Keratinocyte (primary cell): ENCODE measurements at places on chromosomes 11 and 22.

- DNase-seq: no peak
These were observed 242.3 kb upstream of the B3GAT1 start for GRCh38 chr11:134654161-134654915.

GRCh38 chr11:48025984-48026340 lies 45.6 kb downstream of the PTPRJ start:
- DNase-seq: no peak

GRCh38 chr11:115674176-115674936 lies 170.1 kb upstream of the CADM1 start:
- DNase-seq: no peak

- no peak for DNase-seq
These were observed 63.8 kb upstream of the CLMP start for GRCh38 chr11:123258877-123259276.

DNA sequence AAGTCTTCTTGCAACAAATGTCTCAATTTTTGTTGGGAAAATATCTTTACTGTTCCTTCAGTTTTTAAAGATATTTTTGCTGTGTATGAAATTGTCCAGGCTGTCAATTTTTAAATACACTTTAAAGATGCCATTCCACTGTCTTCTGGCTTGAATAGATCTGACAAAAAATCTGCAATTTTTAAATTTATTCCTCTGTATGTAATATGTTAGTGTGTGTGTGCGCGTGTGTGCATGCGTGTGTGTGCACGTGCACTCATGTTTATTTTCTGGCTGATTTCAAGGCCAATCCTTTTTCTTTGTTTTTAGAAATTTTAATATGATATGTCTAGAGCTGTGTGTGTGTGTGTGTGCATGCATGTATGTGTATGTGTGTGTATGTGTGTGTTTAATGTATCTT lies 263.2 kb upstream of the SESN3 start:
- DNase-seq: no peak

- no peak for DNase-seq
These were observed 16.0 kb downstream of the PIM3 start for GRCh38 chr22:49976439-49977175.

- no peak for DNase-seq
These were observed 510 bp downstream of the PPME1 start for GRCh38 chr11:74171630-74171968.

- DNase-seq: no peak
These were observed 73.8 kb downstream of the TP53I11 start for GRCh38 chr11:44876906-44877305.

GRCh38 chr11:8566613-8567210 lies 27.3 kb downstream of the STK33 start:
- DNase-seq: peak; percentile 26

- DNase-seq: no peak
These were observed 30.6 kb downstream of the APOL6 start for GRCh38 chr22:35678836-35679235.

DNA sequence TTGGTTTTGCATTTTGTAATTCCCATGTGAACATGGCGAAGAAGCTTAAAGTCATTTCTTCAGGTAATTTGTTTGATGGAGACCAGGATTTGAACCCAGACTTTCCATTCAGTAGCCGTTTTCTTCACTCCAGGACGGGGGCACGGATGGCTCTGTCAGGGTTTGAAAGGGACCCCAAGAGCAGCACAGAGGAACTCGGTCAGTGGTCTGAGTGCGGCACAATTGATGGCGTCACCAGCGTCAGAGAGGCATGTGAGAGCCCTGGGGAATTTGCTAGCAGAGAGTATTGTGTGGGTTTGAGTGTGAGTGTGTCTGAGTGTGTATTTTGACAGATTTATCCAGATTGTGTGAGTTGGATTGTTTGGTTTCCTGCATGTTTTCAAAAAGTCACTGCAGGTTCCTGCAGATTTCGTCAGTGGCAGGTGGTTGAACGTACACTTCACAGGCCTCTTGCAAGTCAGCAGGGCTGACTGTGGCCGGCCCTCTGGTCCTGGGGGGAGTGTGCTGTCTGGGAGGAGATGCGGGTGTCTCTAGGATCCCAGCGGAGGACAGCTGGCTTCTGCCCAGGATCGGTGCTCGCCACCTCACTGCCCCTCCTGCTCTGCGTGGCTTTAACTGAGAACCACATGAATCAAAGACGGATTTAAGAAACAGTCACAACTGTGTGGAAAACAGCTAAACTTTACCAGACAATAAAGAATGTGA lies 199.3 kb downstream of the TBC1D22A start:
- no peak for DNase-seq

GRCh38 chr11:78386215-78386941 lies 31.2 kb downstream of the GAB2 start:
- no peak for DNase-seq

GRCh38 chr22:23070418-23071229 lies at the start of gene GNAZ:
GNAZ (plus strand) TSS chr22:23070519; CDS start chr22:23095696, 25,177 bp downstream.
- DNase-seq: no peak

GRCh38 chr11:129075757-129076156 lies 116.4 kb downstream of the ARHGAP32 start:
- DNase-seq: peak; percentile 33

DNA sequence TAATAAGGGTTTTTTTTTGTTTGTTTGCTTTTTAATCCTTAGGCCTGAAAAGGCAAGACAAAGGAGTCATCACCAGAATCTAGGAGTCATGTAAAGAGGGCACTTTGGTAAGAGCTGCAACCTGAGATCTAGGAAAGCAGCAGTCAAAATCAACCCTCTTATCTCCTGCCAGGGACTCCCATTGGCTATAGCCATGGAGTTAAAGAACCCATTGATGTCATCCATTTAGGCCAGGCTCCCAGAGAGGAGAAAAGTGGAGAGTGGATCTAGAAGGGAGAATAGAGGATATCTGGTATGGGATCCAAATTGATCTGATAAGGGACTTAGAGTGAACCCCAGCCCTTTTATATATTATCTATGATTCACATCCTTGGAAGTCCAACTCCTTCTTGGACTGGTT lies 35.9 kb downstream of the ZNF215 start:
- DNase-seq: no peak

- DNase-seq: no peak
These were observed 57.7 kb upstream of the DRD2 start for GRCh38 chr11:113532697-113533424.

DNA sequence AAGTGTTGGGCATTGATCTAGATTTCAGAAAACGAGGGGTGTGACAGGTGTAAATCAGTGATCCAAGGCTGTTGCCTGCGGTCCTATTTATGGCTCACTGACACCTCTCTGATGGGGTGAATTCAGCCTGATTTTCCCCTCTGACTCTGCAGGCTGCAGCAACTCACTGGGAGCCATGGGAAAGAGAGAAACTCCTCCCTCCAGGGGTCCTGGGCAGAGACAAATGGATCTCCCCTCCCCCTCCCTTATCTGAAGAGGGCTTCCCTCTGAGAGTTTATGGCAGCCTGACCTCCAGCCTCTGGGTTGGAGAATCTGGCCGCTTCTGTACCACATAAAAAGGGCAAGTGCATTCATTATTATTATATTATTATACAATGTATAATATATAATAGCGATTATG lies 1.8 kb upstream of the PKNOX2 start:
- no peak for DNase-seq

- DNase-seq: no peak
These were observed 614.6 kb downstream of the TBC1D22A start for GRCh38 chr22:47376901-47377505.

- no peak for DNase-seq
These were observed 3.1 kb downstream of the IFITM1 start for GRCh38 chr11:316891-317301.

GRCh38 chr11:32186118-32186517 lies 95.2 kb downstream of the RCN1 start:
- no peak for DNase-seq

DNA sequence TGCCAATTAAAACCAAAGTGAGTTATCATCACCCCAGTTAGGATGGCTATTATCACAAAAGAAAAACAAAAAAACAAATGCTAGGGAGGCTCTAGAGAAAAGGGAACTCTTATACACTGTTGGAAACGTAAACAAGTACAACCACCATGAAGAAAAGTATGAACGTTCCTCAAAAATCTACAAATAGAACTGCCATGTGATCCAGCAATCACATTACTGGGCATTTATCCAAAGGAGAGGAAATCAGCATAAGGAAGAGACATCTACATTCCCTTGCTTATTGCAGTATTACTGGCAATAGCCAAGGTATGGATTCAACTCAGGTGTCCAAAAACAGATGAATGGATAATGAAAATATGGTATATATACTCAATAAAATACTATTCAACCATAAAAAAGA lies 1145.1 kb downstream of the LRRC4C start:
- DNase-seq: no peak

GRCh38 chr11:60756307-60757032 lies at the start of gene MS4A15:
MS4A15 (plus strand) TSS chr11:60756867; CDS start chr11:60763734, 6,867 bp downstream.
- DNase-seq: no peak

- DNase-seq: no peak
These were observed 30.6 kb downstream of the KIRREL3 start for GRCh38 chr11:126969865-126970479.

DNA sequence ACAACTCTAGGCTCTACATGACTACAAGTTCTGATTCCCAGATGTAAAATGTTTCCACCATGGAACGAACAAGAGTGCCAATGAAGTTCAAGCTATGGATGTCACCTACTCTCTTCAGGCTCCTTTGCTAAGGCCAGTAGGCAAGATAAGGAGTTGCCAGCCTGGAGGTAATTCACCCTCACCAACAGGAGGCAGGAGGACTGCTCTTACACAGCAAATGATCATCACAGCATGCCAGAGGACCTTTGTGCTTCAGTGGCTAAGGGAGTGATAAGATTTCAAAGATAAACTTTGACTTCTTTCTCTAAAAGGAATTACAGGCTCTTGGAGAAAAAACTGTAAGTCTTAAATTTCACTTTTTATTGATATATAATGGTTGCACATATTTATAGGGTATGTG lies 54.1 kb upstream of the SLC36A4 start:
- no peak for DNase-seq

- DNase-seq: no peak
These were observed 40.0 kb downstream of the APOL1 start for GRCh38 chr22:36292823-36293530.

DNA sequence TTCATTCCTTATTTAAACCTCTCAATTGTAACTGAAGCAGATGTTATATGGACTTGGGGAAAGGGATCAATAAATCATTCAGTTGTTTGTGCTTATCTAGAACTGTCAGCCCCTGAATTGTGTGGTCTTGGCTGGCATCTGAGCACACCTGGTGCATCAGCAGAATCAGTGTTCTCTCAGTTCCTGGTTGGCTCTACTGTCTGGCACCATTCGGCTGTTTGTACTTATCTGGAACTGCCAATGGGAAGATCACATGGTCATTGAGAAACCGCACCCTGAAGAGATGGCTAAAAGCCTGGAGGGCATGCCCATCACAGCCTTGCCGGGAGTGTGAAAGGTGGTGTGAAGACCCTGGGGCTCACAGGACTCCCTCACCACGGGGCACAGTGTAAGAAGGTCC lies 37.1 kb upstream of the EHF start:
- no peak for DNase-seq

- DNase-seq: no peak
These were observed 479 bp downstream of the ZNF280A start for GRCh38 chr22:22519591-22519990.

DNA sequence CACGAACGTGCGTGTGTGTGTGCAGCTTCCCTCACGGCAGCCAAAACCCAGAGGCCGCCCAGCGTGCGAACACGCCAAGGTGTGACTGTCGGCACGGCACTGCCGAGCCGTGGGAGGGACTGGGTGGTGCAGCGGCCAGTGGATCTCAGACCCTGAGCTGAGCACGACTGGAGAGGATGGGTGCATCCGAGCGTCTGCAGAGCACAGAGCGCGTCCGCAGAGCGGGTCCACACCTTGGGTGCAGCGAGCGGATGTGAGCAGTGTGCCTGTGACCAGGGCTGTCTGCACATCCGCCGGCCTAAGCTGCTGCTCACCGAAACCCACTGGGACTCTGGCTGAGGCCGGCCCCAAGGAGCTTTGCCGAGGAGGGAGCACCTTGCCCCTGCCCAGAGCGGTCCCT lies 22.7 kb downstream of the PTDSS2 start:
- no peak for DNase-seq

DNA sequence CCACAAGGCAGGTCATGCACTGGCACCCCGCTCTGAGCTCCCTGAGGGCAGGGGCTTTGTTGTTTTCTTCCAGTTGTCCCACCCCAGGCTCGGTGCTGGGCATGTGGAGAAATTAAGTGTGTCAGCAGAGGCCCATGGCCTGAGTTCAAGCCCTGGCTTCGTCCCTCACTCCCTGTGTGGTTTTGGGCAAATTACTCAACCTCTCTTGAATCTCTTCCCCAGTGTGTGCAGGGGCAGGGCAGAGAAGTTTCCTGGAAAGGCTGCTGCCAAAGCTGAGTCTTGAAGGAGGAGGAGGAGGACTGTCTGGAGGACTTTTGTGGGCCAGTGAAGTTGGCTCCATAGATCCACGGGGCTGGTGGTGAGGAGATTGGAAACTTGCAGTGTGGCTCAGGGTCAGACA lies 138.1 kb upstream of the E2F8 start:
- DNase-seq: no peak

DNA sequence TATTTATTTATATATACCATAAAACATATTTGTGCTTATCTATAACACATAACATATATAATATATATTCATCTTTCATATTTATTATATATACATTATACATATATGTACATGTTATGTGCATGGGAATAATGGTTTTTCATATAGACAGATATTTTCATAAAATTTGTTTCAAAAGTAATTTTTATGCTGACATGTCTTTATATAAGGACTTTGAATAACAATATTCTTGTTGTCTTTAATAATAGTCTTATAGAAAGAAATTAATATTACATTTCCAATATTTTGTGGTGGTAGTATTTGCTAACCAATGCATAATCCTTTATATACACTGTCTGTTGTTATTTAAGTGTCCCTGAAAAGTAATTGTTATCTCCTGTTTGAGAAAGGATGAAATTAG lies 49.6 kb downstream of the GRM5 start:
- no peak for DNase-seq

DNA sequence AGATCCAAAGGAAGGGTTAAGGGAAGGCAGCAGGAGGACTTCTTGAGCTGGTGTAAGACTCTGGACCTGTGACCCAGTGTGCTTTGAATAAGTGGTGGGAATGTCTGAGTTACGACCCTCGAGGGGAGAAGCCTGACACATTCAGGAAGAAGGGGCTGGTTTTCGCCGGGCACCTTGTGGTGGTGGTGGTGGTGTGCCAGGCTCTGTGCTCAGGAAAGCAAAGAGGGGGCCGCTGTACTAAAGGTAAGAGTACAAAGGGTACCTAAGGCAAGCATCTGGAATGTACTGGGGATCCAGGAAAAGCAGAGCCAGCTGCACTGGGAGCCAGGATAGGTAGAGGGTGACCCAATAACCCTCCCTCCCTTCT lies 6.3 kb downstream of the KLHL35 start:
- DNase-seq: no peak

GRCh38 chr22:27976586-27976985 lies 57.5 kb upstream of the PITPNB start:
- DNase-seq: no peak
